ENCODE measurements at places on chromosomes 2 and 18. TPM values are rescaled to one million over a fixed set of nuclear protein-coding genes. Genes with fewer than 3 reads are reported as not detected.

DNA sequence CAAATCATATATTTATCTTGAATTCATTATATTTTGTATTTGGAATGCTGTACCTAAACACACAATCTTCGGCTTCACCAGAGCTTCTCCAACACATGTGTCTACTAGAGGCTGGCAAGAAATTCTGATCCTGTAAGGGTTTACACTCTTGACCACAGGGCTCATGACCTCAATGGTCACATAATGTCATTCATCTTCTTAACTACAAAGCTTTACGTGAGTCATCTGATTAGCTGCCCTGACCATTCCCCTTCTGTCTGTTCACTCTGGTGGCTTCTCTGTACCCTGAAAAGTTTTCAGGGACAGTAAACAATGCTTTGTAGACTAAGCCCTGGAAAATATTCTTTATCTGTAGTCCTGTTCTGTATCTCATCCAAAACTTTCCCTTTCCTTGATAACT is 423.9 kb downstream of the CMPK2 start:
- H3K4me1 ChIP-seq: no peaks in the 10 kb centered on the region
- H3K27me3 ChIP-seq: no peaks in the 10 kb centered on the region
- H3K36me3 ChIP-seq: no peaks in the 10 kb centered on the region
- no peak overlapping the region for H3K27ac ChIP-seq

DNA sequence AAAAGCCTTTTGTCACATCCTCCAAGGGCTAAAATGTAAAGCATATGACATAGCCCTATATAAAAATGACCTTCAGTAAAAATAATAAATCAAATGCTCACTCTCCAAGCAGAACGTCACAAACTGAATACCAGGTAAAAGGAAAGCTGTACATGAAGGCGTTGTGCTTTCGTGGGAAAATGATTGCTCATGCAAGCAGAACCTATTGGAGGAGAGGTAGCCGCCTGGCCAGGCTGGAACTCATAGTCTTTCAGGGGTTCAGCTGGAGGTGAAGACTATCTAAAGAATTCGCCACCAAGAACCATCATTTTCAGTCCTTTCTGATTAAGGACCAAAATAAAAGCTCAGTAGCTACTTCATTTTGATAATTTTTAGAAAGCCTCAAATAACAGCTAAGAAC is 44.7 kb downstream of the ANKRD44 start:
- no peaks in the 10 kb centered on the region for H3K36me3 ChIP-seq
- peak overlapping the region; percentile 88 for H3K27ac ChIP-seq
- H3K27me3 ChIP-seq: no peaks in the 10 kb centered on the region
- H3K4me3 ChIP-seq: peak overlapping the region; percentile 36
- H3K4me1 ChIP-seq: peaks cover 73% of the 10 kb centered on the region
- no peak for DNase-seq

- no peak overlapping the region for H3K4me3 ChIP-seq
- no peaks in the 10 kb centered on the region for H3K27me3 ChIP-seq
- H3K4me1 ChIP-seq: no peaks in the 10 kb centered on the region
- no peak for DNase-seq
These were observed 58.3 kb downstream of the EFEMP1 start for GRCh38 chr2:55865096-55865835.

- no peaks in the 10 kb centered on the region for H3K36me3 ChIP-seq
- no peaks in the 10 kb centered on the region for H3K27me3 ChIP-seq
- no peak overlapping the region for H3K27ac ChIP-seq
- DNase-seq: no peak
- no peak overlapping the region for H3K4me3 ChIP-seq
These were observed 89.1 kb upstream of the RIOK3 start for GRCh38 chr18:23363865-23364570.

GRCh38 chr2:142134911-142135310 is 4.1 kb upstream of the LRP1B start:
- H3K4me3 ChIP-seq: no peak overlapping the region
- peaks cover 3% of the 10 kb centered on the region for H3K4me1 ChIP-seq
- peaks cover 11% of the 10 kb centered on the region for H3K27me3 ChIP-seq
- no peak for DNase-seq
- H3K36me3 ChIP-seq: no peaks in the 10 kb centered on the region

DNA sequence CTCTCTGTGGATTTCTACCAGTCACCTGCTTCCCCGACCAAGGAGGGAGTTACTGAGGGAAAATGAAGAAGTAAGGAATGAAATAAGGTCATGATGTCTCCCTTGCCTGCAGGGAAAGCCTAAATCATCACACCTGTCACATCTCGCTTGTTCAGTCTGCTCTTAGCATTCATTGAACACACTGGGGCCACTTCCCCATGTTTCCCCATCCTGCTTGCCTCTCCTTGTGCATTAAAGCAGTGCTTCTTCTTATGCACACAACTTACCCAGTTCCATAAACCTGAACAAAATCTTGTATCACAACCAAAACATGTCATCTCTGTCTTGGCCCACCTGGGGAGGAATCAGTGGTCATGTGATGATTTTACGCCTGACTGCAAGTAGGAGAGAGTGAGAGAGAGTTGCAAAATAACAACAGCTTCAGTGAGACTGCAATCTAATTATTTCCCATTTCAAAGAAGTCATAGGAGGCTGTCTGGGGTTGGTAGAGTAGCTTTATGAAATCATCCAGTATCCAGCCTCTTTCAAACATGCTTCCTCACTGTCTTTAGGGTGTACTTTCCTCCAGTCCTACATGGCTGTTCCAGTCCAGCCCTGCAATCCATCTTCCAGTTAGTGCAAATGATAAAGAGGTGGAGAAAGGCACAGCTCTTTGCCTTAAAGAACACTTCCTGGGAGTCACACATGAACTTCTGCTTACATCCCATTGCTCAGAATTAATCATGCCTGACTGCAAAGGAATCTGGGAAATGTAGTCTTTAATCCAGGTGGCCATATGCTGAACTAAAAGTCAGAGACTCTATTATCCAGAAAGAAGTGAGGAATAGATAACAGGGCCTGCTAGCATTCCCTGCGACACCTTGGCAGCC is 220.1 kb downstream of the HAUS1 start:
- H3K4me1 ChIP-seq: no peaks in the 10 kb centered on the region
- peaks cover 2% of the 10 kb centered on the region for H3K27me3 ChIP-seq
- no peak overlapping the region for H3K27ac ChIP-seq
- no peak overlapping the region for H3K4me3 ChIP-seq
- no peak for DNase-seq

DNA sequence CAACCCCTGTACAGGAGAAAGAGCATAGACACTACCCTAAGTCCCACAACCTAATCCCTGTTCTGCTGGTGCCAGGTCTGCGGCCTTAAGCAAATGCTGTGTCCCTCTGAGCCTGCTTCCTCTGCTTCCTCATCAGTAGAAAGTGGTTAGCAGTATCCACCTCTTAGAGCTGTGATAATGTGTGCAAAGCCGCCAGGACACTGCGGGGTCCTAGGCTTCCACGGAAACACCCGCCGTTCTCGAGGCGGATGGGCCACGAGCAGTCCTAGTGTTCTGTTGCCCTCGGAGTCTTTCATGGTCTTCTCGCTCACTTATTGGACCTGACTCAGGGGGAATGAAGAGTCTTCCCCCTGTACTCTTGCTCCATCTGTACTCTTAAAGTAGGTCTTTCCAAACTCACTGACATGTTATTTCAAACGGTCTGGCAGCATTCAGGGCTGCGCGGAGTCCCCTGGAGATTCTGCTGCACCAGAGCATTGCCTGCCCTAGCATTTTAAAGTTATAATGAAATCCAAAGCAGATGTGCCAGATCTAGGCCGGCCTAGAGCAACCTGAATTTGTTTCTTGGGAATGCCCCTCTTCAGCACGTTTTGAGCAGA is 107.2 kb upstream of the ZNF236 start:
- DNase-seq: no peak
- H3K4me3 ChIP-seq: no peak overlapping the region
- H3K4me1 ChIP-seq: peaks cover 5% of the 10 kb centered on the region

DNA sequence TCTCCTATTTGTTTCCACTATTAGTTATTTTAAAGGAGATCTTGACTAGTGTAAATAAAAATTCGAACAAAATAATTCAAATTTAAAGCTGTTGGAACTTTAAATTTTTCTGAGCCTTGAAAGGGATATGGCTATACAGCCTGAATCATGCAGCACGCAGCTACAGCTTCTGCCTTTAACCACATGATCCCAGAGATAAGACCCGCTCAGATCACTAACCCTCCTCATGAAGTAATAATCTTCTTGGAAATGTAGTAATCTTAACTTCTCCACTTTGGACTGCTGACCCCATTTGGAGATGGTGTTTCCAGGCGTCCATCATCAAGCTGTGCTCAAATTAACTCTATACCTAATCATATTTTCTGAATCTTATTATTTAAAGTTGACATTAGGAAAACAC is 336.6 kb downstream of the DSC3 start:
- no peak for DNase-seq
- H3K4me3 ChIP-seq: no peak overlapping the region
- H3K36me3 ChIP-seq: no peaks in the 10 kb centered on the region
- H3K27ac ChIP-seq: no peak overlapping the region
- H3K27me3 ChIP-seq: no peaks in the 10 kb centered on the region

LINC00305 gene
- not detected for total RNA-seq

KCNE4 gene
- total RNA-seq: not detected

CIB4 gene
- not detected for total RNA-seq

SP110 gene
- total RNA-seq: 111 TPM

GRCh38 chr2:229118927-229119326 is 152.2 kb downstream of the PID1 start:
- no peak overlapping the region for H3K4me3 ChIP-seq
- H3K27me3 ChIP-seq: no peaks in the 10 kb centered on the region
- no peaks in the 10 kb centered on the region for H3K4me1 ChIP-seq
- H3K27ac ChIP-seq: no peak overlapping the region

GRCh38 chr2:42742740-42743658 is 20.9 kb downstream of the OXER1 start:
- no peaks in the 10 kb centered on the region for H3K4me1 ChIP-seq
- H3K27ac ChIP-seq: no peak overlapping the region
- H3K27me3 ChIP-seq: no peaks in the 10 kb centered on the region
- H3K36me3 ChIP-seq: peaks cover 6% of the 10 kb centered on the region
- DNase-seq: no peak
- H3K4me3 ChIP-seq: no peak overlapping the region

GRCh38 chr18:9069601-9070000 is 32.9 kb upstream of the NDUFV2 start:
- no peak overlapping the region for H3K27ac ChIP-seq
- no peak overlapping the region for H3K4me3 ChIP-seq
- no peaks in the 10 kb centered on the region for H3K27me3 ChIP-seq
- H3K36me3 ChIP-seq: no peaks in the 10 kb centered on the region

DNA sequence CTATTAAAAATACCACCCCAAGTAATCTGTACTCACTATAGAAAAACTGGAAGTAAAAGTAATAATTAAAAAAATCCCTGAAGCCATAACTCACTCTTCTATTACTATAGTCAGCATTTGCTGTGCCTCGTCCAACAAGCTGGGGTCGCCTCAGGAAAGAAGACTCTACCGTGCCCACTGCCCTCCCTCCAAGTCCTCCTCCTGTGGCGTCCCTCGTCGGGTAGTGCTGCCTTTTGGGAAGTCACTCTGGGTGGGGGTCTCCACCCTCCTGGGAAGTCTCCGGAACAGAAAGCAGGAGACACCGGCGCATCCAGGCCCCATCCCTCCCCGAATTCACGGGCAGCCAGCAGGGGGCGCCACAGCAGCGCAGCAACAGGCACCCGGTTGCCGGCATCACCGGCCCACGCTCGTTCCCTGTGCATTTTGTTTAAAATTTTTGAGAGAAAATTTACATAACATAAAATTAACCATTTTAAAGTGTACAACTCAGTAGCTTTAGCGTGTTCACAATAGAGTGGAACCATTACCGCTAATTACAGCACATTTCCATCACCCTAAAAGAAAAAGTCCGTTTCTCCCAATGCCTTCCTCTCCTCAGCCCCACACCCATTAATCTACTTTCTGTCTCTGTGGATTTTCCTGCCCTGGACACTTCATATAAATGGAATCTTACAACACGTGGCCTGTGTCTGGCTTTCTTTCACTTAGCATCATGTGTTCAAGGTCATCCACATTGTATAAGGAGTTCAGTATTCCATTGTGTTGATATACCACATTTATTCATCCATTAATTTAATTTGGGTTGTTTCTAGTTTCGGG is 62.2 kb downstream of the ADNP2 start:
- H3K36me3 ChIP-seq: no peaks in the 10 kb centered on the region
- H3K4me1 ChIP-seq: no peaks in the 10 kb centered on the region
- no peak overlapping the region for H3K27ac ChIP-seq

DNA sequence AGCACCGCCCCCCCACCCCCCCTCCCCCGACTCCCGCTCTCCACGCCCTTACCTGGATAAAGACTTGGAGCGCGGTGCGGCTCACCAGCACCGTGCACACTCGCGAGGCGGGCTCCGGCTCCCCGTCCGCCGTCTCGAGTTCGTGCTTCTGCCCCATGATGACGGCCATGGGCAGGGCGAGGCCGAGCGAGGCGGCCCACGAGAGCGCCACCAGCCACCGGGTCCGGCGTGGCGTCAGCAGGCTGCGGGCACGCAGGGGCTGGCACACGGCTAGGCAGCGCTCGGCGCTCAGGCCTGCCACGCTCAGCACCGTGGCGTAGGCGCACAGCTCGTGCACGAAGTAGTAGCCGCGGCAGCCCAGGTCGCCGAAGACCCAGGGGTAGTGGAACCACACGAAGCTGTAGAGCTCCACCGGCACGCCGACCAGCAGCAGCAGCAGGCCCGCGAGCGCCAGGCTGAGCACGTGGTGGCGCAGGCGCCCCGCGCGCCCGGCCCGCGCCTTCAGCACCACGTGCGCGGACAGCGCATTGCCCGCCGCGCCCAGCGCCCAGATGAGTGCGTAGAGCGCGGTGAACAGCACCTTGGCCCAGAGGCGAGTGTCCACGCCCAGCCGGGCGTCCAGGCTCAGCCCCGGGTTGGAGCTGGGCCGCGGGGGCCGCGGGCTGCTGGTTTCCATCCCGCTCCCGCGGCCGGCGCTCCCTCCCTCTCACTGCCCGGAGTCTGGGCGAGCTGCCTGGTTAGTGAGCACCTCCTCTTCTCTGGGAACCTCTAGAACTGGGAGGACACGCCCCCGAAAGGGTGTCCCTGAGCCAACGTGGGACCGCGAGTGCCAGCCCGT is at the start of gene NTSR2:
Gene NTSR2, minus strand, starts transcription at position 742 of the 838 bp plus-strand sequence. Its CDS starts 66 bp downstream, at position 676.
- no peak within 1 kb of the TSS for H3K27ac ChIP-seq
- no peaks in the 10 kb centered on the region for H3K4me1 ChIP-seq
- no peak within 1 kb of the TSS for H3K4me3 ChIP-seq
- peak; percentile 35 for DNase-seq
- no peaks in the 10 kb centered on the region for H3K36me3 ChIP-seq

GRCh38 chr2:31227711-31228125 is 6.2 kb upstream of the EHD3 start:
- H3K36me3 ChIP-seq: no peaks in the 10 kb centered on the region
- DNase-seq: no peak
- H3K27me3 ChIP-seq: peaks cover 2% of the 10 kb centered on the region
- no peaks in the 10 kb centered on the region for H3K4me1 ChIP-seq
